ENCODE measurements at places on chromosomes 12 and 14. TPM values are rescaled to one million over a fixed set of nuclear protein-coding genes. Genes with fewer than 3 reads are reported as not detected.

The DAD1 gene
- total RNA-seq, result 634 TPM

The SIX4 gene
- 8.3 TPM for total RNA-seq

The SLC24A4 gene
- total RNA-seq, result not detected

- DNase-seq, result peak; percentile 54
Observed at GRCh38 chr12:6953442-6954315, 2.5 kb downstream of the PTPN6 start.

GRCh38 chr14:84404246-84404645 lies 1125.7 kb upstream of the FLRT2 start:
- DNase-seq, result no peak

GRCh38 chr14:91360490-91361232 lies 57.0 kb downstream of the CCDC88C start:
- DNase-seq, result no peak

DNA sequence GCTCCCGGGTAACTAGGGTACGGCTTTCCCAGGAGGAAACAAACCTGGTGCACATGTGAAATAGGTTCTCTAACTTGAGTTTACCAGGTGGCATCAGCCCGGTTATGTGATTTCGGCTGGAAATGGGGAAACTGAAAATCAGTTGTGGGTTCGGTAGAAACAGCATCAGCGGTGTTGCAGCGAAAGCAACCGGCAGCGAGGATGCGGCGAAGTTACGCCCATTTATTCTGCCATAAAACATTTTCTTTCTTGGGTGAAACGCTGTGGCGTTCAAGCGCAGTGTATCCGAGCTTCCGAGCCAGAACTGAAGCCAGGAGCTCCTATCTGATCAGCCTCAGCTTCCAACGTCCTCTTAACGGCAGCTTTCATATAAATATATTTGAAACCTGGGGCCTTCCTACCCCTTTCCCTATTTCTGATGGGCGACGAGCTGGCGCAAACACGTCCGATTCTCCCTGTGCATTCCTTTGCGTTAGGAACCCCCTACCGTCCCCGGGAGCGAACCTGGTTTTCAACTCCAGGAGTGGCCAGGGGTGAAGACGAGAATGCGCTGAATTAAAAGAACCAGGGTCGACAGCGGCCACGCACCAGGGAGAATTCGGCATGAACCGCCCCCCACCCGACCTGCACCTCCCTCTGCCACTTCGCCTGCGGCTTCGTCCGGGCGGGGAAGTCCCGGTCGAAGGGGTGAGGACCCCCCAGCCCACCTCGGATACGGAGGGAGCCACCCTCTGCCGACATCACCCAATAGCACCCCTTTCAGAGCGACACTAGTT lies 1.6 kb downstream of the DPF3 start:
- no peak for DNase-seq

- DNase-seq, result no peak
Observed at GRCh38 chr12:78361683-78362082, 502.9 kb upstream of the SYT1 start.

DNA sequence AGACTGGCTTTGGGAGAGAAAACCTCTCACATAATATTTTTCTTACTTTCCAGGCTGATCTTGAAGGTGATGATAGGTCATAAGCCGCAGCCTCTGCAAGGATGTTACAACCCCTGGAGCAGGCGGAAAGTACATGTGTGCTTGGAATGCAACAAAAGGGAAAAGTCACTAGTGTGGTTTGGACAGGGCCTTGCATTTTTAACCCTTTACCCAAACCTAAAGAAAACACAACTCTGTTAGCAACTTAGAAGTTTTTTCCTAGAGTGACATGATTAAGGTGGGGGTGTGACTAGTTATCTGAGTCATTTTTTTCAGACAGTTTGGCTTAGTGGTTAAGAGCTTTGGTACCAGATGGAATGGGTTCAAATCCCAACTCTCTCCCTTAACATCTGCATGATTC lies 97.0 kb downstream of the TMEM30B start:
- peak; percentile 60 for DNase-seq
